ENCODE measurements at places on chromosomes 1 and 21. TPM values are rescaled to one million over a fixed set of nuclear protein-coding genes. Genes with fewer than 3 reads are reported as not detected.

DNA sequence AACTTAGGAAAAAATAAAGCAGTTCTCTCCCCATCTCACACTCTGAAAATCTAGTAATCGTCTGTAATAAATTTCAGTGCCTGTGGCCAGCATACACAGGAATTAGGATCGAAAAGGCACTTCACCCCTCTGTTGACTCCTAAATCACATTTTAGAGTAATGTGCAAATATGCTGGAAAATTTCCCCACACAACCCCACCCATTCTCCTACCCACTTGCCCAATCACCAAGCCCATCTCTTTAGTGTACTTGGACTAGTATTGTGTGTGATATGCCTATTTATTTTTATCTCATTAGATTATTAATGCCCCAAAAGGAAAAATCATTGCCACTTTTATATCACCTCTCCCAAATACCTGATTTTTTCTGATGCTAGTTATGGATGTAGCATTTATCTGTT lies 323.3 kb downstream of the ASTN1 start:
- H3K36me3 ChIP-seq = no peaks in the 10 kb centered on the region
- DNase-seq = no peak
- H3K27ac ChIP-seq = no peak overlapping the region
- no peak overlapping the region for H3K4me3 ChIP-seq

DNA sequence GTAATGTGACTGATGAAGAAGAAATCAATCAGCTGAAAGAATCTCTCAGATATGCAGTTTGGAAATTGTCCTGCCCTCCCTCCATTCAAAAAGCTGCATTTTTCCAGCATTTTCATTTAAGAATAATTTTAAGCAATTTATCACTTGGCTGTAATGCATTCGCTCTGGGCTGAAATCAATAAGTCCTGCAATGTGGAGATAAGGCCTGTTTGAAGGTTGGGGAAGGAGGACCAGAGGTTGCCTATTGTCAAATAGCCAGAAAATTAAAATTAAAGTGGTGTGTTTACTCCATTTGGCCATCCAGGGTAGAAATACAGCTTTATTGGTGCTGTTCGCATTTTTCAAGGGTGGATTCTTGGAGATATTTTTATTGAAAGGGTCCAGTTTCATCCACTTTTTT lies 187.6 kb upstream of the NFIA start:
- no peak overlapping the region for H3K27ac ChIP-seq
- no peaks in the 10 kb centered on the region for H3K27me3 ChIP-seq
- no peaks in the 10 kb centered on the region for H3K4me1 ChIP-seq
- no peak overlapping the region for H3K4me3 ChIP-seq

GRCh38 chr1:8639148-8639547 lies 178.3 kb downstream of the RERE start:
- H3K4me1 ChIP-seq = peaks cover 41% of the 10 kb centered on the region
- peaks cover 4% of the 10 kb centered on the region for H3K36me3 ChIP-seq
- no peak for DNase-seq
- no peak overlapping the region for H3K4me3 ChIP-seq
- no peak overlapping the region for H3K27ac ChIP-seq

DNA sequence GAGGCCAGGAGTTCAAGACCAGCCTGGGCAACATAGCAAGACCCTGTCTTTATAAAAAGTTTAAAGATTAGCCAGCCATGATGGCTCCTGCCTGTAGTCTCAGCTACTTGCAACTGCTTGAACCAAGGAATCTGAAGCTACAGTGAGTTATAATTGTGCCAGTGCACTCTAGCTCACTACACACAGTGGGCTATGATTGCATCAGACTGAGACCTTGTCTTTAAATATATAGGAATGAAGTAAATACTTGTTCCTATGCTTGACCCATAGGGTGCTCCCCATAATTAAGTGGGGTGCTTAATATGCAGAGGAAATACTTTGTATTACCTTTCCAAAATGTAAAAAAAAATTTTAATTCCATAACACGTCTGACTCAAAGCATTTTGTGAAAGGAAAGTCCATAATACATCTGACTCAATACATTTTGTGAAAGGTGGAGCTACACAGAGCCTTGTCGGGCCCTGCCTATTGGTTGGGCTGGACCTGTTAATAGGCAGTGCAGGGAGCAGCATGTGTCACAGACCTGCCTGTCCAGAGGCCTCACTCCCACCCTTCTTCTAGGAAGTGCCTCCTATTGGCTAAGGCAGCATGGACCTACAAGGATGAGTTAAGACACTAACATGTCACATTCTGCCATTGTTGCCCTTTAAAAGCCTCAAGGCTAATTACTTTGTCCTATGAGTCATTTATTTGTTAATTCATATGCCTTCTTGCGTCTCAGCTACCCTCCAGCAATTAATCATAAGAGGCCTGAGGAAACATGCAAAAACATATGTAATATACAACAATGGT lies 33.6 kb downstream of the CD58 start:
- H3K36me3 ChIP-seq = peaks cover 15% of the 10 kb centered on the region
- H3K27ac ChIP-seq = no peak overlapping the region
- H3K4me3 ChIP-seq = no peak overlapping the region
- peaks cover 21% of the 10 kb centered on the region for H3K4me1 ChIP-seq
- H3K27me3 ChIP-seq = no peaks in the 10 kb centered on the region

DNA sequence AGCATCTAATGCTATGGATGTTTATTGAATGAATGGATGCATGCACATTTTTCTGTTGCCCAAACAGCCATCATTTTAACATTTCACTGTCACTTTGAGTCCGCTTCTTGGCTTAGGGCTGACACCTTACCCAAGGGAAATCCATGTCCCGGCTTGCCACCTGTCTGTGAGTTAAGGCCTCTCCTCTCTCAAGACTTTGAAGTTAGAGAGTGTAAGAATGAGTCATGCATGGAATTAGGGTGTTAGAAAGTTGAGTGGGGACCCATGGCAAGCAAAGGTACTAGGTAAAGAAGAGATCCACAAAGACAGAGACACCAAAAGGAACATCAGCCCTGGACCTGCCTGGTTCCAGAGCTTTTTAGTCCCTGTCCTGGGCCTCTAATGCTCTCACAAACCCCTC lies 35.1 kb downstream of the ATP1A1 start:
- no peak overlapping the region for H3K4me3 ChIP-seq
- H3K36me3 ChIP-seq = peaks cover 41% of the 10 kb centered on the region
- no peaks in the 10 kb centered on the region for H3K27me3 ChIP-seq
- H3K4me1 ChIP-seq = peaks cover 25% of the 10 kb centered on the region
- no peak overlapping the region for H3K27ac ChIP-seq

GRCh38 chr1:234409328-234409727 lies 36.1 kb downstream of the COA6 start:
- H3K27ac ChIP-seq = no peak overlapping the region
- peaks cover 38% of the 10 kb centered on the region for H3K36me3 ChIP-seq
- H3K4me1 ChIP-seq = no peaks in the 10 kb centered on the region
- no peaks in the 10 kb centered on the region for H3K27me3 ChIP-seq
- no peak for DNase-seq

SELL gene
- 0.32 TPM for total RNA-seq

OR2W3 gene
- total RNA-seq = not detected

DNA sequence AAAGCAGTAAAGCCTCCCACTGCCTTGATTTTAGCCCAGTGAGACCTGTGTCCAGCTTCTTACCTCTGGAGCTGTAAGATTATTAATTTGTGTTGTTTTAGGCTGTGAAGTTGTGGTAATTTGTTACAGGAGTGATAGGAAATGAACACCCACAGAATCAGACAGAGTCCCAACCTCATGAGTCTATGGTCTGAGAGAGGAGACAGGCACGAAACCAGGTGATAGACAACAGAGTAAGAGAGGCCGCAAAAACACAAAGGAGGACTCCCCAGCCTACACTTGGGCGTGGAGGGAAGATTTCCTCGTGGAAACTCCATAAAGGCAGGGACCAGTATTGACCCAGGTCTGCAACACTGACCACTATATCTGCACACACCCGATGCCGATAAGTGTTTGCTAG lies 234.6 kb upstream of the JUN start:
- H3K27me3 ChIP-seq = peaks cover 2% of the 10 kb centered on the region
- DNase-seq = no peak
- H3K36me3 ChIP-seq = no peaks in the 10 kb centered on the region
- peaks cover 19% of the 10 kb centered on the region for H3K4me1 ChIP-seq

GRCh38 chr1:236393681-236394481 lies at the start of gene EDARADD:
Gene EDARADD (plus strand): TSS chr1:236394286. CDS start chr1:236394445, 159 bp downstream.
- no peaks in the 10 kb centered on the region for H3K36me3 ChIP-seq
- peak within 1 kb of the TSS; percentile 70 for H3K4me3 ChIP-seq
- peaks cover 58% of the 10 kb centered on the region for H3K27me3 ChIP-seq
- H3K4me1 ChIP-seq = peaks cover 35% of the 10 kb centered on the region
- no peak for DNase-seq

DNA sequence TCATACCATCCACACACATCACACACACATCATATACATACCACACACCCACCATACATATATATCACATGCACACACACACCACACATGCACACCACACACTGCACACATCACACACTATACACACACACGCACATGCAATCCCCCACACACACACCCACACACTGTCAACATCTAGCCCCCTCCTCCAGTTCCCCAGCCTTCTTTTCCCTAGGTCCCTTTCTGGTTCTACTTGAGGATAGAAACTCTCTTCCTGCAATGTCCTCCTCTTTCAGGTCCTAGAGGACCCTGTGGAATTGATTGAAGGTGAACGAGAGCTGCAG lies 4.3 kb downstream of the CASQ1 start:
- H3K4me1 ChIP-seq = peaks cover 34% of the 10 kb centered on the region
- no peak overlapping the region for H3K27ac ChIP-seq
- DNase-seq = no peak
- peaks cover 1% of the 10 kb centered on the region for H3K27me3 ChIP-seq

GRCh38 chr1:101363891-101364318 lies 127.1 kb downstream of the S1PR1 start:
- DNase-seq = no peak
- no peak overlapping the region for H3K27ac ChIP-seq
- H3K36me3 ChIP-seq = no peaks in the 10 kb centered on the region
- H3K4me1 ChIP-seq = no peaks in the 10 kb centered on the region
- H3K4me3 ChIP-seq = no peak overlapping the region
- no peaks in the 10 kb centered on the region for H3K27me3 ChIP-seq

DNA sequence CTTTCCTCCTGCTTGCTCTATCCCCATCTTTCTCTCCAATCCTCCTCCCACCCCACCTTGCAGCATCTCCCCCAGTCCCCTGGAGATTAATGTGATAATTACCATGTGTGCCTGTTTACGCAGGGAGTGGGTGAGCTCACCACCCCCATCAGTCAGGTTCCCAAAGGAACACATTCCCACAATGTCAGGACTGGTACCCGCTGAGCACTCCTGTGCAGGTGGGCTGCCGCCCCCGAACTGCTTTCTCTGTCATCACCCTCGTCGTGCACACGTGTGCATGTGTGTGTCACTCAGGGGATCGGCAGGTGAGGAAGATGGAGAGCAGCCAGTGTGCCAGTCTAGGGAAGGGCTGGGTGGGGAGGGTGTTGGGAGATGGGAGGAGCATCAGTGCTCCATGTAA lies 163.4 kb downstream of the CACNA1E start:
- H3K27ac ChIP-seq = no peak overlapping the region
- H3K4me3 ChIP-seq = no peak overlapping the region
- peaks cover 11% of the 10 kb centered on the region for H3K27me3 ChIP-seq
- no peaks in the 10 kb centered on the region for H3K4me1 ChIP-seq
- DNase-seq = no peak

- no peak for DNase-seq
- H3K27me3 ChIP-seq = no peaks in the 10 kb centered on the region
- H3K4me1 ChIP-seq = peaks cover 40% of the 10 kb centered on the region
- H3K27ac ChIP-seq = no peak overlapping the region
- H3K4me3 ChIP-seq = no peak overlapping the region
These were observed 3.6 kb upstream of the UBE2G2 start for GRCh38 chr21:44805226-44805625.

GRCh38 chr1:172125812-172126430 lies 284.6 kb downstream of the DNM3 start:
- no peaks in the 10 kb centered on the region for H3K4me1 ChIP-seq
- no peaks in the 10 kb centered on the region for H3K27me3 ChIP-seq

ORC1 gene
- total RNA-seq = 23.5 TPM

DCST1 gene
- not detected for total RNA-seq

DNA sequence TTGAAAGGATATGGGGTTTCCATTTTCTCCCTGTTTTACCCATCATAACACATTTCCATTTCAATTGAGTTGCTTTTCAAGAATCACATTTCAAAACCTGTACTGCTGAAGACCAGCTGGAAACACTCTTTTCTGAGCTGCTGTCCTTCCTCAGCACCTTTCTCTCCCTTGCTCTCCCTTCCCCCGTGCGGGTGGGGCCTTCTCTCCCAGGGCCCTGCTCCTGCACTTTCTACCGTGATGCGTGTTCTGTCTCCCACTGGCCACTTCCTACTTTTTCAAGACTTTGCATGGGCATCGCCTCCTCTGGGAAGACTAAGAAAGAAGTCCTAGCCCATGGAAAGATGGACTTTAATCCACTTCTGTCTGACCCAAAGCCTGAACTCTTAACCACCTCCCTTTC lies 390.4 kb downstream of the PTPRU start:
- H3K27me3 ChIP-seq = peaks cover 6% of the 10 kb centered on the region
- no peak for DNase-seq
- no peak overlapping the region for H3K27ac ChIP-seq
- H3K4me3 ChIP-seq = no peak overlapping the region
- H3K4me1 ChIP-seq = no peaks in the 10 kb centered on the region
- H3K36me3 ChIP-seq = no peaks in the 10 kb centered on the region

CRABP2 gene
- 0.21 TPM for total RNA-seq

DNA sequence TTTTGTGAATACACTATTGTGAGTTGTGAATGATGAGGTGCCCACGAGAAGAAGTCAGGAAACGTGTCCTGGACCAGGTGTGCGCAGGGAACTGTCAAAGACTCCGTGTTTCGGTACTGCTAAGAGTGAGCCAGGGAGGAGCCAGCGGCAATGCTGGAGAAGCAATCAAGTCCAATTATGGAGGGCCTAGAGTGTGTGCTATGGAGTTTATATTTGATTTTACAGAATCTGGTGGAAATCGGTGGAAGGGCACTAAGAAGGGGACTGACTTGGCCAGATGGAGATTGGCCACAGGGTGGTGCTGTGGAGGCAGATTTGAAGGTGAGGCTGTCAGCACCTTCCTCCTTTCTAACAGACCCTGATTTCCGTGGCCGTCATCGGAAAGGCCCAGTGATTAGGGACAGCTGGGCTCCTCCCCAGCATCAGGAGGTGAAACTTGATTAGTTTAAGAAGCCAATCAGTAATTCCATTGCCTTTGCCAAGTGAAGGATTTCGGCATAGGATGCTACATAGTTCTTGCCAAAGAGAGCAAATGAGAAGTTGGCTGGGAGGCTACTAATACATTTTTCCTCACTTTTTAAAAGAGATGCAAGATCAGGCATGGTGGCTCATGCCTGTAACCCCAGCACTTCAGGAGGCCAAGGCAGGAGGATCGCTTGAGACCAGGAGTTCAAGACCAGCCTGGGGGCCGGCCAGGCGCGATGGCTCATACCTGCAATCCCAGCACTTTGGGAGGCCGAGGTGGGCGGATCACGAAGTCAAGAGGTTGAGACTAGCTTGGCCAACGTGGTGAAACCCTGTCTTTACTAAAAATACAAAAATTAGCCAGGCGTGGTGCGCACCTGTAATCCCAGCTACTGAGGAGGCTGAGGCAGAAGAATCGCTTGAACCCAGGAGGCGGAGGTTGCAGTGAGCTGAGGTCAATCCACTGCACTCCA lies 7.0 kb downstream of the PTCH2 start:
- H3K4me3 ChIP-seq = peak overlapping the region; percentile 26
- no peaks in the 10 kb centered on the region for H3K27me3 ChIP-seq
- H3K27ac ChIP-seq = no peak overlapping the region
- H3K36me3 ChIP-seq = no peaks in the 10 kb centered on the region
- DNase-seq = peak; percentile 65

GRCh38 chr1:185337246-185337645 lies 20.2 kb upstream of the IVNS1ABP start:
- H3K4me1 ChIP-seq = peaks cover 10% of the 10 kb centered on the region
- no peak overlapping the region for H3K27ac ChIP-seq
- DNase-seq = no peak
- no peak overlapping the region for H3K4me3 ChIP-seq
- H3K36me3 ChIP-seq = no peaks in the 10 kb centered on the region

Measured in HepG2 (cell line).